ENCODE measurements at places on chromosomes 6 and 20. TPM values are rescaled to one million over a fixed set of nuclear protein-coding genes. Genes with fewer than 3 reads are reported as not detected.

The RTEL1 gene
- 37.1 TPM for total RNA-seq

The NKX2-2 gene
- total RNA-seq = not detected

The WFDC10B gene
- total RNA-seq = 0.54 TPM

The GINS1 gene
- total RNA-seq = 68.4 TPM

The TP53TG5 gene
- not detected for total RNA-seq

The TEAD3 gene
- total RNA-seq = 27.0 TPM

The TENT5A gene
- total RNA-seq = 2.9 TPM

The MRPS10 gene
- total RNA-seq = 33.6 TPM

The PPP1R10 gene
- 89.1 TPM for total RNA-seq

The PHACTR1 gene
- total RNA-seq = 17.3 TPM

The HIVEP1 gene
- 26.3 TPM for total RNA-seq

The GPRC6A gene
- not detected for total RNA-seq

The HAO1 gene
- not detected for total RNA-seq

The CFAP61 gene
- 0.61 TPM for total RNA-seq

DNA sequence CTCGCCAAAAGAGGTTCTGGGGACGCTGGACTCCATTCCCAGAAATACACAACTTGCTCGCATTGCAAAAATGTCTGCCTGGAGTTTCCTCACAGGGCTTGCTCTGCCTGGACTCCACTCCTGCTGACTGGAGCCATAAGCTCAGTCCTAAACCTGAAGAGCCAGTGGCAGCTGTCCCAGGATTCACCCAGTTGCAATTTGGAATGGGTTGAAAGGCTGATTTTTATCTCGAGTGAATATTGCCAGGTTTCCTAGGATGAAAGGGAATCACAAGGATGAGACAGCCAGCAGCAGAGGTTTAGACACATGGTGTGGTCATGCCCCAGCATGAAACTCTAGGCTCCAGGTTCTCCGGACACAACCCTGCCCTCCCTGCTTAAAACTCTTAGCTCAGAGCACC, 223.3 kb downstream of the BMP7 start:
- no peak for DNase-seq

DNA sequence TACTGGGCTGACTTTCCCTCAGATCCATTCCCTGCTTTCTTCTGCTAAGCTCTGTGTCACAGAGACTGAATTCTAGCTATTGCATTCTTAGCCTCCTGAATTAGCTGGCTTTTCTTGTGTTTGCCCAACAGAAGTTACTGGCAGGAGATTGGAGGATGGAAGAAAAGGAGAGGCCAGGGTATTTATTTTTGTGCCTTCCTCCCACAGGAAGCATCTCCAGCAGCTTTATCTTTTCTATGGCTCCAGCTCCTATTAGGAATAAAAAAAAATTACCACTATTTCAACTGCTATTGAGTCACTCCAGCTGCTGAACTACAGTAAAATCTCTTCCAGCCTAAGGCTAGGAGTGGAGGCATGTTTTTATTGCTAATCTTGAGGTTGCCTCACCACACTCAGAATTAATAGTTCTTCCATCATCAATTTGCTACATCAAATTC, 492.4 kb downstream of the RFPL4B start:
- DNase-seq = no peak

DNA sequence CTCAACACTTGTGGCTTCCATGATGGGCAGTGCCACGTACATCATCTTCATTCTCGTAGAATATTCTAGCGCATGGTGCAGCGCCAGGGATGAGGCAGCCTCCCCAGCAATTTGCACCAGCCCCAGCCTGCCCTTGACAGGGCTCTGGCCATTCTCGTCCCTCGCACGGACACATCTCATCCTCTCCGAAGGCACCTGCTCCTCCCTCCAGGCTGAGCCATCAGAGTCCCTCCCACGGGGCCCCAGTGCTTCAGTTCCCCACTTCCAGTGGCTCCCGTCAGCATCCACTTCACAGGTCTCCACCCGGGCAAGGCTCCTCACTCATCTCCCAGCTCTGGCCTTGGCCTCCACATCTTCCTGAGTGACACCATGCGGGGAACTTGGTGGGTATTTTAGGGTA, 13.3 kb upstream of the PHACTR3 start:
- no peak for DNase-seq

DNA sequence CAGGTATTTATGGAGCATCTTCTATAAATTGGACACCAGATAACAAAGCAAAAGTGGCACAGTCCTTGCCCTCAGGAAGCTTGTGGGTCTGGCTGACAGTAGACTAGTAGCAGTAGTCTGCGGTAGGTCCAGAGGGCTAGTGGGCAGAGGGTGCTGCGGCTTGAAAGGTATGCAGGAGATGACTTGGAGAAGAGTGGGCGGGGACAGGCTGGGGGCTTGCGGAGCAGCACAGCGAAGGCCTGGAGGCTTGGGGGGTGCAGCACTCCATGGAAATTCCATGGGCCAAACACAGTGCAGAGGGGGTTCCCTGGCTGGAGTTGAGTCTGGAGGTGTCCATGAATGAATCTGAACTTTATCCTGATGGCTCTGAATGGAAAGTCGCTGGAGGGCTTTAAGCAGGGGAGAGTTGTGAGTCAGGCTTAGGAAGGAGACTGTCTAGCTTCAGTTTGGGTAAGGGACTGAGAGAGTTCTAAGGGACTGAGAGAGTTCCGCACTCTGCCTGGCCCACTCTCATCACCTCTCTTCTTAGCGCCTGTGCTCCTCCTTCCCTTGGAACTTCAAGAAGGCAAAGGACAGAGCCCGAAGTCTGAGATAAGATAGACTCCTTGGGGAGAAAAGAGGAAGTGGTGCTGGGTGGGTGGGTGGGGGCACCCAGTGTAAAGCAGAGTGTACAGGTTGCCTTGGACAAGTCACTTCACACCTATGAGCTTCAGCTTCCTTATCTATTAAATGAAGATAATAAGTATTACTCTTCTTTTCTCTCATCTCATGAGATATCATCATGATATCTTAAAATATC, 8.8 kb downstream of the PKIG start:
- no peak for DNase-seq

DNA sequence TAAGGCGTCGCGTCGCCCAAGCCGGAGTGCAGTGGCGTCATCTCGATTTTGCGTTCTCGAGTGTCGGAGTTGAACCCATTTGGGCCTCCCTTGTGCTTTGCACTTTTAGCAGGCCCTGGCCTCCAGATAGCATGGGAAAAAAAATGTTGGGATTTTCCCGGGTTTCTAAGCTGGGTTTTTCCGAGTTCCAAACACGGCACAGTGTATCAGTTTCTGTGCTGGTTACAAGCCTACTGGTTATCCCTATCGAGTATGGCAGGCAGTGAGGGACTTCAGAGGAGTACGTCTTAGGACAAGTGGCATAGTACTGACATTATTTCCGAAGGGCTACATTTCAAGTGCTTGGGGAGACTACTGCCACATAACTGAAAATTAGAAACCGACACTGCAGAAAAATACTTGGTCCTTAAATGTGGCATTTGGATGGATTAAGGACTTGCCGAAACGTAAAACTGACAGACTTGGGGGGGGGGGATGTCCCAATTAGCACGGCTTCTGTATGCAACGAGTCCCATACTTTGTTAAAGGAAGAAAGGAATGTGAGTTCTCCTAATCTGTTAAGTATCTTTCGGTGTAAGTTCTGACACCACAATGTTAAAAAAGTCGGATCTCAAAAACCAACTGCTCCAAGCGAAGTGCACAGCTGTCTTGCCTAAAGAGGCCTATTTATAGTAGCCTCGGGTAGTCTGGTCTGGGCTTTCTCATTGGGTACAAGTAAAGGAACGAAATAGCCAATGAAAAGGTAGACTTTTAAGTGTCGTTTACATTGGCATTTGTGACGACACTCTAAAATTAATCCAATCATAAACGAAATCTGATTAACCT, 70.2 kb downstream of the HFE start:
- DNase-seq = peak; percentile 73

- DNase-seq = no peak
Measured at GRCh38 chr6:118146584-118146983, 239.5 kb downstream of the SLC35F1 start.

DNA sequence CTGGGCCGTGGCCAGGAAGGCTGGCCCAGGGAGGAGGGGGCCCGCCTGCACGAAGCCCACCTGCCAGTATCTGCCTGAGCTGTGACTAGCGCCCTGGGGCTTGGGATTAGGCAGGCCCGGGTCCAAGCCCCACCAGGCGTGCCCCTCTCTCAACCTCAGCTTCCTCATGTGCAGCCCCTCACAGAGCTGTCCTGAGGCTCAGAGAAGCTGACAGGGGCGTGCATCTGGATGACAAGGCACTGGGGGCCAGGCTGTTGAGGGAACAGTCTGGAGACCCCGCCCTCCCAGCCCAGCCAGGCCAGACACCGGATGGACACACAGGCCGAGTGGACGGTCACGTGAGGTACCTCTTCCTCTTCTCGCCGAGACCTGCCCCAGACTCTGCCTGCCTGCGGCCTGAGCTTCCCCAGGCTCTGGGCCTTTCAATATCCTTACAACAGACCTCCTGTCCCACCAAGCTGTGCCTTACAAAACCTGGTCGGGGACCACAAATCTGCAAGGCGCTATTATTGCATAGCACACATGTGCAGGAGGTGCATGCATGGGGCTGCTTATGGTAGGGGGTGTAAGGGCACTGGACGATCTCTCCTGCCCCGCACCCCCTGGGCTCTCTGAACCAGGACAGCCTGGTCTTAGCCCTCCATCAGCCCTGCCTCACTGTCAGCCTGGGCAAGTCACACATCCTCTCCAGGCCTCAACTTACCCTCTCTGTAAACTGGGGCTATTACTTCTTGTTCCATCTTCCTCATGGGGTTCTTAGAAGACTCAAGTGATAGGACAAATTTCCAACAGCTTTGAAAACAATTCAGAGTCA, 20.0 kb downstream of the NOL4L start:
- no peak for DNase-seq

DNA sequence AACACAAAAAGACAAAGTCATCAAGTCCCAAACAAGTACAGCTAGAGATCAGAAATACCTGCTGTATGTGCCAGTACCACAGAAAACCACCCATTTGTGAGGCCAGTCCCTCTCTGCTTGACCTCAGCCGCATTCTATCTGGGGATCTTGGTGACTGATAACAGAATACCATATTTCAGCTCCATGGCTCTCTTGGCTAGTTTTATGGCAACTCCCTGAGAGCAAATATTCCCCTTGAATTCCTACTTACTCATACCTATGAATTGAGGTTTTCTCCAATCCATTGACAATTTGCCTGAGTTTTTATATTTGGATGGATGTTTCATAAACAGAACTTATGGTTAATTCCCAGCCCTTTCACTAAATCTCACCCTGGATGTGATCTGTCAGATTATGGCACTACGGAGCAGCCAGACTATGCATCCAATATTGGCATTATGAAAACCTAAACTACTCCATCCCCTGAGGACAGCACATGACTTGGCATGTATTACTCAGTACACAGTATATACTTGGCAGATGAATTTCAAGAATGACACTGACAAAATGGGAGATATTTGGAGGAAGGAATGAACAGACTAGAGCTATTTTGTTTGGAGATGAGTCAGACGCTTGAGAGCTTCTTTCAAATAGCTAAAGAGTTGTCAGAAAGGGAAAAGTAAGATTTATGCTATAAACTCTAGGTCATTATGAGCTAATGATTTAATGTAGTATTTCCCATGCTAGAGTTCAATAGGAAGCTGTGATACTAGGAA, 95.7 kb downstream of the PRDM1 start:
- no peak for DNase-seq

- no peak for DNase-seq
Measured at GRCh38 chr20:47862574-47863240, 77.4 kb upstream of the SULF2 start.

GRCh38 chr20:53660078-53660909, 66.7 kb upstream of the ZNF217 start:
- peak; percentile 53 for DNase-seq

DNA sequence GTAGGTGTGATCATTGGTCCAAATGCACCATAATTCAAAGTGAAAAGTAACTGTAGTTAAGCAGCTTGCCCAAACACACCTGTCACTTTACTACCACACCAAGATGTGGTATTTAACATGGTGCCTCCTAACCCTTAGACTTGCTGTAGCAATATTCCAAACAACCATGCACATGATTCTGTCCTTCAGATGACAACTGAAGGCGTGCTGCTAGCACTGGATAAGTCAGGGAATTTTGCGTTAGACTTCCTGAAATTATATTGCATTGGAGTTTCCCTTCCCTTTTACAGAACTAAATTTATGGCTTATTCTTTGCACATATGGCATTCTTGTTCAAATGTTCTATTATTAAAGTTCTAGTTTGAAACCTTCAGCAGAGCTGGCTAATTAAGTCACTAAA, 106.2 kb downstream of the ARHGAP18 start:
- DNase-seq = no peak

GRCh38 chr20:54208548-54209176, 775 bp downstream of the PFDN4 start:
- DNase-seq = no peak

GRCh38 chr6:68086199-68086598, 548.9 kb upstream of the ADGRB3 start:
- DNase-seq = no peak

- no peak for DNase-seq
Measured at GRCh38 chr6:48147051-48147450, 36.1 kb upstream of the PTCHD4 start.

GRCh38 chr6:112287577-112288225, 33.3 kb upstream of the LAMA4 start:
- no peak for DNase-seq

DNA sequence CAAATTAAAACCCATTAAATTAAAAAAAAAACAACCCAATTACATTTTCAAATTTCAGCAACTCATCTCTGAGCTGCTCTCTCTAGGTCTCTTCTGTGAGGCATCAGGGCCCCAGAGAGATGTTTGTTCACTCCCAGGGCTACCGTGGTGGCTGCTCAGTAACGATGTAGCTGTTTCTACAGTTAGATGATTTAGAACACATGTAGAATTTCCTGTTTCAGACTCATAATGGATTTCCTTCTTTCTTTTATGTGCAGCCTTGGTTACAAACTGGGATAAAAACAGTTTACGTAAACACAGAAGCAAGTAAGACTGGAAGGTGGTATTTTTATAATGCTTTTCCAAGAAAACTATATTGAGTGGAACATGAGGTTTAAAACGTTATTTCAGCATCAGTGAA, 116.1 kb upstream of the CCN2 start:
- no peak for DNase-seq

GRCh38 chr6:97347111-97347510, 64.1 kb upstream of the MMS22L start:
- no peak for DNase-seq

GRCh38 chr6:113500221-113500620, 356.9 kb upstream of the MARCKS start:
- DNase-seq = no peak

GRCh38 chr6:45419571-45420082, 41.9 kb upstream of the SUPT3H start:
- DNase-seq = peak; percentile 76

DNA sequence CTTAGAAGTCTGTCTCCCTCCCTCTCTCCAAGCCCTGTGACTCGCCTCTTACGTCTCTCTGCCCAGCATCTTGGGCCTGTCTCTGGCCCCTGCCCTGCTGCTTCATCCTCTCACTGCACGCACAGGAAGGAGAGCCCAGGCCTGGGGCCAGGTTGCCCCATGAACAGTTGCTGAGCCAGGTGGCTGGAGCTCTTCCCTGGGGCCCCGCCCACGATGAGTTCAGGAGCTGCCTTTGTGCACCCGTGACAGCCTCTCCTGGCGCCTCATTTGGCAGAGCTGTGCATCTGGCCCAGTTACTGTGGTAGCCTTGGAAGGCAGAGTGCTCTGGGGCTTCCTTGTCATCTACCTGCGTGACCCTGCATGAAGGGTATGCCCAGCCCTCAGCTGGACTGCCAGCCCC, 44.5 kb downstream of the SLC52A3 start:
- DNase-seq = no peak

GRCh38 chr20:12248481-12248880, 330.8 kb downstream of the BTBD3 start:
- no peak for DNase-seq

- DNase-seq = no peak
Measured at GRCh38 chr6:21227486-21227885, 366.1 kb upstream of the SOX4 start.
